Neural progenitor cell (in vitro differentiated cells): ENCODE measurements at places on chromosomes 13 and 19. TPM values are rescaled to one million over a fixed set of nuclear protein-coding genes. Genes with fewer than 3 reads are reported as not detected.

- DNase-seq: no peak
These were observed 1139.3 kb downstream of the DIAPH3 start for GRCh38 chr13:59024434-59024833.

- no peak for DNase-seq
These were observed 27.5 kb downstream of the ZIC5 start for GRCh38 chr13:99944102-99944501.

GRCh38 chr19:48964205-48965039, 687 bp upstream of the FTL start:
- DNase-seq: peak; percentile 31

DNA sequence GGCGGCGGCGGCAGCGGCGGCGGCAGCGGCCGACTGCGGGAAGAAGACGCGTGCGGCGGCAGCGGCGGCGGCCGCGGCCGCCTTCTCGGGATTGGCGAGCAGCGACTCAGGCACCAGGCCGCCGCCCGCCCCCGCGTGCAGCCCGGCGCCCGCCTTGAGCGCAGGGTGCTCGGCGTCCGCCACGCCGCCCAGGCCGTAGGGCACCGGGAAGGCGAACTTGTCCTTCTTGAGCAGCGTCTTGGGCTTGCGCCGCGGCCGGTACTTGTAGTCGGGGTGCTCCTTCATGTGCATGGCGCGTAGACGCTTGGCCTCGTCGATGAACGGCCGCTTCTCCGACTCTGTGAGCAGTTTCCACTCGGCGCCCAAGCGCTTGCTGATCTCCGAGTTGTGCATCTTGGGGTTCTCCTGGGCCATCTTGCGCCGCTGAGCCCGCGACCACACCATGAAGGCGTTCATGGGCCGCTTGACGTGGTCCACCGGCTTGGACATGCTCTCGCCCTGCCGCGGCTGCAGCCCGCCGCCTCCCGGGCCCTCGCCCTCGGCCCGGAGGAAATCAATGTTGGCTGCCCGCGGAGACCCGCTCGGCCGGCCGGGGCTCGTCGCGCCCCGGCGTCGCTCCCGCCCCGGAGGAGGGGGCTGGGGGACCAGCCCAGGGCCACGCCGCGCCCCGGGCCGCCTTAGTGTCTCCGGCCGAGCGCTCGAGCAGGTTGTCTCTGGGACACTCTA, 621 bp downstream of the SOX21 start:
- DNase-seq: peak; percentile 61

DNA sequence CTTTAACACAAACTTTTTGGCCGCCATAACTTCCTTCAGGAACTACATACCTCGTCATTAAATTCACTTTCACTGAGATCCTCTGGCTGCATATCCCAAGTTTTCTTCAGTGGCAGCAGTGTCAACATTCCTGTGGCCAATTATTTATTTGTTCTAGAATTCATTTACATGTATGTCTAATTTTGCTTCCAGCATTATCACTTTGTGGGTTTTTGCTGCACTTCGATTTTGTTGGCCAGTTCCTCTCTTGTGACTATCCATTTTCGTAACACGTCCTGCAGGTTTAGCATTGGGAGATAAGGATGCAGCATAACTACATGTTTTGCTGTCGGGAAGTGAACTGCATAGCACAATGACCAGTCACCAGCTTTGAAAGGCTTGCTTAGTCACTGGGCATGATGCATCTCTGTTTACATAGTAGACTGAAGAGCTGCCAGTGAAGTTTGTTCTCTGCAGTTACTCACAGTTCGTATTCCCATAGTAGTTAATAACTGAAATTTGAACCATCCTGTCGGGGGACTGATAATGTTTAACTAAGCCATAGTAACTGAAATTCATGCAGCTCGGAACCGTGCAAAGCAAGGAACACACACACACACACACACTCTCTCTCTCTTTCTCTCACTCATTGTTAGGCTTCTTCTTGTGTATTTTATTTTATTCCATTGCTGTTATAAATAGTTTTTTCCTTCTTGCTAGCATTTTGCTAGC, 28.3 kb downstream of the ZNF507 start:
- DNase-seq: no peak

GRCh38 chr19:2043961-2044708, 6.9 kb downstream of the MKNK2 start:
- peak; percentile 16 for DNase-seq

GRCh38 chr19:41226053-41226873, 7.2 kb downstream of the AXL start:
- DNase-seq: peak; percentile 75

GRCh38 chr13:23462815-23463559, 29.5 kb upstream of the SACS start:
- DNase-seq: no peak

DNA sequence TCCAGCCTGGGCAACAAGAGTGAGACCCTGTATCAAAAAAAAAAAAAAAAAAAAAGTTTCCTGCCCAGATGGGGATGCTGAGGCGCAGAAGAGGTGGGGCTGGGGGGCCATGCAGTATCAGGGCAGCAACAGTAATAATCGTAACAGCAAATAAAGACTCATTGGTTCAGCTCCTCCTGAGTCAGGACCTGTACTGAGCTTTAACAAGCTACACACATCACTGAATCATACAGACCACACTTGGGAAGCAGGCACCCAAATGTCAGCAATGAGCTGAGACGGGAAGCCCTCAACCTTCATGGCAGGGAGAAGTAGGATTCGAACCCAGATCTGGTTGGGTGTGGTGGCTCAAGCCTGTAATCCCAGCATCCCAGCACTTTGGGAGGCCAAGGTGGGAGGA, 10.6 kb upstream of the DPF1 start:
- DNase-seq: no peak

DNA sequence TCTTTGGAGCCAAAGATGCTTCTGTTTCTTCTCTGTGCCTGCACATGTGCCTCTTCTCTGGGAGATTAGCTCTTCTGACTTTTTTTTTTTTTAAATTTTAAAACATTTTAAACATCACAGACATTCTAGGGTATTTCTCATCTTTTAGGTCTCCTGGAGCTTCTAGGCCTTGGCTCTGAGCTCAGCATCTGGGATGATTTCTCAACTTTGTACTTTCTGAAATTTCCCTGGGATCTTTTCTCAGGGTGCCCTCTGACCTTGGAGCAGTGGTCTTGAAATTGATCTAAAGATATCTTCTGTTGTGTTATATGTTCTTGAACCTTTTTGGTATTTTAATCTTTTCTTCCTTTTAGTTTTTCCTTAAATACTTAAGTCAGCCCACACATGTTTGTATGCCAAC, 6.2 kb downstream of the WASF3 start:
- DNase-seq: no peak

DNA sequence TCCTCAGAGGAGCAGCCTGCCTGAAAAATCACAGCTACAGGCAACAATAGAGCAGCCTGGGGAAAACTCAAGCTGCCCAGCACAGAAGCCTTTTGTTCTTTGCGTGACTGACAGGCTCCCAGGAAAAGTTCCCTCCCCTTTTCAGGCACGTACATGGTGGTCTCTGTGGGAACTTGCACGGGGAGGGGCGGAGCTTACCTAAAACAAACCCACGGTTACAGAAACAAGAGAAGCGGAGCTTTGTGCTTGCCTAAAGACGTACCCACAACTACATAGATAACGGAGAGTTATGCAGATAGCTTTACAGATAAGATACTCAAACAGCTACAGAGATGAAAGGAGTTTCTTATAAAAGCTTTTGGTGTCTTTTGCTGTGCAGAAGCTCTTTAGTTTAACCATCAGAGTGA, 11.4 kb downstream of the ETFB start:
- peak; percentile 94 for DNase-seq

GRCh38 chr13:97280478-97280877, 58.3 kb downstream of the MBNL2 start:
- DNase-seq: peak; percentile 3

DNA sequence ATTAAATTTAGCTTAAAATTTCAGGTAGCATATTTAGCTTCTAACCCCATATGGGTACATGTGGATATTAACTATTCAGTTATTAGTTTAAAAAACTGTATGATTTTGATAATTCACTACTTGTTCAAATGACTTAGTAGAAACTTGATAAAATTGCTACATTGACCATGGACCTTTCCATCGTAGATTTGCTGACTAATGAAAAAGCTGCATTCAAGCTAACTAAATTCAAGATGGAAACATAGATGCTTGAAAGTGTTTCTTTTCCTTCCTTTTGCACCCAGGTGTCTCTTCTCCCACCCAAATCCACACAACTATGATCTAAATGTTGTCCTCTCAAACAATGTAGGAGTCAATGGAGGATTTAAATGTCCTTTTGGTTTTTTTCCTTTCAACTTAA, 439.2 kb downstream of the TBC1D4 start:
- no peak for DNase-seq

- no peak for DNase-seq
These were observed 241.4 kb downstream of the LACC1 start for GRCh38 chr13:44120849-44121755.

DNA sequence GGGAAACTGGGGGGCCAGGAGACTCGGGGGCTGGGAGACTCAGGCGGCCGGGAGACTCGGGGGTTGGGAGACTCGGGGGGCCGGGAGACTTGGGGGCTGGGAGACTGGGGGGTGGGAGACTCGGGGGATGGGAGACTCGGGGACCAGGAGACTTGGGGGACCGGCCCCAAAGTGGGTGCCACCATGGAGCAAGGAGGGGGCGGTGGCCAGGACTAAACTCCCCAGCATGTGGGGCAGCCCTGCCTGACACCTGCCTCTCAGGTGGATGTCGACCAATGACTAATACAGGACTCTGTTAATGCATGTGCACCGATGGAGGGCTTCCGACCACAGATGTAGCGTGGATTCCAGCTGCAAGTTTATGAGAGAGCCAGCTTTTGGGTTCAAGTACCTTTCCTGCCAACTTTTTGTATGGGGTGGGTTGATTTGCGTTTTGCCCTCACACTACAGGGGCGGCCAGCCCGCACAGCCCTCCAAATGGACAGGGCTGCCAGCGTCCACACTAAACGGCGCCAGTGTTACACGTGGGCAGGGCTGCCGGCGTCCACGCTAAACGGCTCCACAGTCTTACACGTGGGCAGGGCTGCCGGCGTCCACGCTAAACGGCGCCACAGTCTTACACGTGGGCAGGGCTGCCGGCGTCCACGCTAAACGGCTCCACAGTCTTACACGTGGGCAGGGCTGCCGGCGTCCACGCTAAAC, 62.2 kb downstream of the RASA3 start:
- DNase-seq: no peak

DNA sequence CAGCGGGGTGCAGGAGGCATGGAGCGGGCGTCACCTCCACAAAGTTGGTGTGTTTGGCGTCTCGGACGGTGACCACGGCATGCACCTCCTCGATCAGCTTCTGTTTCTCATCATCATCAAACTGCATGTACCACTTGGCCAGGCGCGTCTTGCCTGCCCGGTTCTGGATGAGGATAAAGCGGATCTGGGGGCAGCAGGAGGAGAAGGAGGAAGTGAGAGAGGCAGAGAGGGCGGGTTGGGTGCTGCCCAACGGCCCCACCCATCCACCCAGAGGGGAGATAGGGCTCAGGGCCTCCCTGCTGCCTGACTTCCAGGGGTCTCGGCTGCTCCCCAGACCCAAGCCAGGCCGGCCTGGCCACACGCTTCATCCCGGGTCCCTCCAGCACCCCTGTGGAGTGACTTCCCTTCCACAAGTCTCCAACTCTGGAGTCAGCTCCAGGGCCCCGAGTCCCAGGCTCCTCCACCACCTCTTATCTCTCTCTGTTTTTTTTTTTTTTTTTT, 4.6 kb downstream of the AP2S1 start:
- no peak for DNase-seq

DNA sequence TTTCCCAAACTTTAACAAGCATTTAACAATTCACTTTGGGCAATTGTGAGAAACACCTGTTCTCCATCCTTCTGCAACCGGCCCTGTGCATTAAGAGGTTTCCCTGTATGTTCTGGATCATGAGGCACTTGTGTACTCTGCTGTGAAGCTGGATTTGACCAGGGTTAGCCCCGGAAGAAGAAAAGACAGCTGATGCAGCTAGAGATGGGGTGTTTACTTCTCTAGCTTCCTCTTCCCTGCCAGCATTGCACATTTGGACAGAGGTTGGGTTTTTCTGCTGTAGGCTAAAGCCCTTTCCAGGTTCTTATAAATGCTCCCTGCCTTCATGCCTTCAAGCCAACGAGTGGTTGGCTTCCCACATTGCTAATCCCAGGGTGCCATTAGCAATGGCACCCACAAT, 20.9 kb downstream of the MBD3L2B start:
- DNase-seq: no peak

GRCh38 chr13:37406031-37406430, 192.5 kb downstream of the POSTN start:
- DNase-seq: no peak

DNA sequence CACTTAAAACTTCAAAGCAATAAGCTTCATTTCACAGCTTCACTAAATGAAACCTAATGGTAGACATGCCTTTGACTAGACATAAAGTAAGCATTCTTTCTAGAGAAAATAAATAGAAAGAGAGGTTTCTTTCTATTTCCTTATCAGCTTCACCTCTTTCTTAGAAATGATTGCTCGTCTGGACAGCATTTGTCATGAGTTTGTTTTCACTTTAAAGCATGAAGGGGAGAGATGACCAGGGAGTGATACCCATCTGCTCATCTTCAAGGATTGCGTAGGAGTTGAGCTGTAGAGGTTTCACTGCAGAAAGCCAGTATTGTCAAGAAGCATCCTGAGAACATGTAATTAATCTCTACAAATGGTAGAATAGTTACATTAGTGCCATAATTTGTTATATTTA, 61.3 kb downstream of the COL4A2 start:
- DNase-seq: no peak

- no peak for DNase-seq
These were observed 859.0 kb upstream of the SPRY2 start for GRCh38 chr13:81199956-81200355.

- no peak for DNase-seq
These were observed 10.3 kb downstream of the PALM start for GRCh38 chr19:718991-719512.

GRCh38 chr13:108267347-108267746, 2.2 kb upstream of the TNFSF13B start:
- no peak for DNase-seq

ADGRE3 gene
- total RNA-seq: not detected in 2 replicates

ACTN4 gene
- total RNA-seq: 127 and 233 TPM in 2 replicates

CALR3 gene
- 0.09 and 2.0 TPM in 2 replicates for total RNA-seq

NEK5 gene
- total RNA-seq: 0.09 and 0.28 TPM in 2 replicates

PTGER1 gene
- total RNA-seq: not detected in 2 replicates

KLHL1 gene
- total RNA-seq: not detected in 2 replicates

TJP3 gene
- total RNA-seq: 14.7 and 32.5 TPM in 2 replicates
